ENCODE measurements at places on chromosomes 5 and 9.
A peak's percentile ranks its signal among the peaks of the same experiment; 100 is the strongest.

DNA sequence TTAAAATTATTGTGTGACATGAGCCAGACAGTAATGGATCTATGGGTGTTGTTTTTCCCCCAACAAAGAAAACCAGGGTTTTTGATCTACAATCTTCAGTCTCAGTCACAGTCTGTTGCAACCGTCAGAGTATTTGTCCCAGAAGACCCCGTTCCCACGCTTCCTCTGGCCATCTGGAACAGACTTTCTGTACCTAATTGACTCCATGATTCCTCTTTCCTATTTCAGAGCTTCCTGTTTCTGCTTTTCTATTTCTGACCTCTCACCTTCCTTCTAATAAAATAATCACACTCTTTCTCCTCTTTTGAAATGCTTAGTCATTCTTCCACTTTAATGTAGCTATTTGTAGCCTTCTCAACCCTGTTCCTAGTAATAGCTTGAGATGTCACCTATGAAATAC, 1044.8 kb downstream of the DTWD2 start:
- DNase-seq, result no peak

- no peak for DNase-seq
These were observed 66.8 kb upstream of the FCN2 start for GRCh38 chr9:134813841-134814240.

DNA sequence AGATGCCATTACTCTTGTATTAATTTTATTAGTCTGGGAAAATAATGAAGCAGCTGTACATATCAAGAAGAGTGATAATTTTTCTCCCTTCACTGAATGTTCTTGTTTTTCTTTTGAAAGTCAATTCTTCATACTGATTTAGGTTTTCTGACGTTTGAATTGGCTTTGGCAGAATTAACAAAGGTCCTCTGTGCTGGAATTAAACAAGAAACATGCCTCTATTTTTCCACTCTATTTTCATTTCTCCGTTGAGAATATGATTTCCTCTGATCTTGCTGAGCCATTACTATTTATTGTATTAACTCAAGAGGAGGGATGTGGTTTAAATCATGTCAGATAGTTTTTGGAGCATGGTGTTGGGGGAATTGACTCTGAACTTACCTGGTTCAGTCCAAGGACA, 42.3 kb downstream of the ANKDD1B start:
- no peak for DNase-seq

DNA sequence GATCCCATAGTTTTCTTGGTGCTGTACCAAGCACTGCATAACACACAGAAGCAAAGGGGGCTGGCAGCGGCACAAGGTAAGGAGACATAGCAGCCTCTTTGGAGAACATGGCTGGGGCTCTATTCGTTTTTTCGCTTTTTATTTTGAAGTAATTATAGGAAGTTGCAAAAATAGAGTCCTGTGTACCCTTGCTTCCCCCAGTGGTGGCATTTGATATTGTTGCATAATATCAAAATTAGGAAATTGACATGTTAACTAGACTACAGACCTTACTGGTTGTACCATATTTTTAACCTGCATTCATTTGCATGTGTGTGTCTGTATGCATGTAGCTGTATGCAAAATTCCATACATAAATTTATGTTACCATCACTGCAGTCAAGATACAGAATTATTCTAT, 6.6 kb upstream of the UBQLN1 start:
- DNase-seq, result peak; percentile 78

DNA sequence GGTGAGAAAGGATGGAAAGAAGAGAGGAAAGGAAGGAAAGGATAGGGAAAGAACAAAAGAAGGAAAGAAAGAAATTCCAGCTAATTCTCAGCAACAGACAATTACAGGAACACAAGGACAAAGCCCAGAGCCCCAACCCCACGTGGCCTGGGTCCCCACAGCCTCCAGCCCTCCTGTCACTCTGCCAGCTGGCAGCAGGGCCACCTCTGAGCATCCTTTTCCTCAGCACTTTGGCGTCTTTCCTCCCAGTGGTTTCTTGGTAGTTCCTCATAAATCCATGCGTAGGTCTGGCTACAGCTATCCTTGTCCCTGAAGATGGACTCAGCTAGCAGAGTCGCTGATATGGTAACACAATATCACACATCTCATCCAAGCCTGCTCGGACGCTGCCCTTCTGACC, 28.3 kb downstream of the ADAMTS2 start:
- DNase-seq, result no peak

DNA sequence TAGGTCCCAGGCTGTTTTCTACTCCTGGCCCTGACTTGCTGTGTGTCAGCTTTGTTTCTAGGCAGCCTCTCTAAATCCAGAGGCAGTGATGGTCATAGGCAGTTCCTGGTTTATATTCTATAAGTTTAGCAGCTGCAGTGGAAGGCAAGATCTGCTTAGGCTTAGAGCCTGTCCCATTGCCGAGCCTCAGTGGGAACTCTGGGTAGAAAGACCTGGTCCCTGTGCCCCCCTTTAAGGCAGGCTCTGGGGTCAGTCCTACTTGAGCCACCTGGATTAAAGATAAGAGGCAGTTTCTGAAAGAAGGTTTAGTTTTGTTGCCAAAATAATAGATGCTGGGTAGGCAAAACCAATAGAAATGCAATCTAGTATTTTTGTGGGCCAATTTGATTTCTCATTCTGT, 13.6 kb downstream of the MCCC2 start:
- no peak for DNase-seq

DNA sequence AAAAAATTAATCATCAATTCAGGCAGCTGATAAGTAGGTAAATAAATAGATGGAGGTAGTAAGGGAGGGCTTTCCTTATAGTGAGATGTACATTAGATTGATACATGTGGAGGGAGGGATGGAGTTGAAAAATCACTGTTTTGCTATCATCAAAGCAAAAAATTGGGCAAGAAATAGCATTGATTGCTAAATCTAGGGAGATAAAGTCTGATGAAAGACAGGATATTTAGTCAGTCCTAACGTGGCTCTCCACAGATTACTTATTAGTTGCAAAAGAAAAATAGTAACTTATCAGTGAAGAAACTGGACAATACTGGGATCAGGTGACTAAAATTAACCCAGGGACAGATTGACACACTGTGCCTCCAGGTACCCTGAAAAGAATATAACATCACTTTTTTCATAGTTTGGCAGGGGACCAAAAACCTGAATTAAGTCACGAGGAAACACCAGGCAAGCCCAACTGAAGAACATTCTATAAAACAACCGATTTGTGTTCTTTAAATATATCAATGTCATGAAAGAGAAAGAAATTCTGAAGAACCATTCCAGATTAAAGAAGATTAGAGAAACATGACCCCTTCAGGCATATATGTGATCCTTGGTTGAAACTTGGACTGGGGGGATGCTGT, 27.1 kb upstream of the GOLPH3 start:
- peak; percentile 44 for DNase-seq

DNA sequence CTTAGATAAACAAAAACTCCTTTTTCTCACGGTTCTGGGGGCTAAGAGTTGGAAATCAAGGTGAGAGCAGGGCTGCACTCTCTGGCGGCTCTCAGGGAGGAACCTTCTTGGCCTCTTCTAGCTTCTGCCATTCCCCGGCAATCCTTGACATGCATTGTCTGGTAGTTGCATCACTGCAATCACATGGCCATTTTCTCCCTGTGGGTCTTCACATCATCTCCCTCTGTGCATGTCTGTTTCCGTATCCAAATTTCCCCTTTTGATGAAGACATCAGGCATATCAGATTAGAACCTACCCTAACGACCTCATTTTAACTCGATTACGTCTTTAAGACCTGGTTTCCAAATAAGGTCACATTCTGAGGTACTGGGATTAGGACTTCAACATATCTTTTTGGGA, 129.2 kb upstream of the MAN2A1 start:
- DNase-seq, result no peak

- DNase-seq, result no peak
These were observed 60.3 kb downstream of the RICTOR start for GRCh38 chr5:39013938-39014337.

DNA sequence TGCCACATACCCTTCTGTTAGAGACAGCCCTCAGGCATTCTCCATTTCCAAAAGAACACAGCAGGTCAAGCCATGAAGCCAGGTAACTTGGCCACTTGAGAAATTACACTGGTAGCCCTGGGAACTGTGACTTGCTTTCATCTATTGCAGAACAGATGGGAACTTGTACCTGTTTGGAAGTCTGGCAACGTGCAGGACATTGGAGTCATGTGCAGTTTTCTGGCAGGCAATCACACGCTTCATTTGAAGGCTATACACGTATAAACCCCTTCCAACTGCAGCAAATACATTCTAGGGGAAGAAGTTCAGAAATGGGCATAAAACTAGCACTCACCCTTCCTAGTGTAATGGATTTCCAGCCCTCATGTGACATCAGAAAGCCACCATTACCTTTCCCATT, 54.0 kb downstream of the WDR41 start:
- no peak for DNase-seq

- peak; percentile 13 for DNase-seq
These were observed 86.5 kb downstream of the SREK1 start for GRCh38 chr5:66230551-66230950.

DNA sequence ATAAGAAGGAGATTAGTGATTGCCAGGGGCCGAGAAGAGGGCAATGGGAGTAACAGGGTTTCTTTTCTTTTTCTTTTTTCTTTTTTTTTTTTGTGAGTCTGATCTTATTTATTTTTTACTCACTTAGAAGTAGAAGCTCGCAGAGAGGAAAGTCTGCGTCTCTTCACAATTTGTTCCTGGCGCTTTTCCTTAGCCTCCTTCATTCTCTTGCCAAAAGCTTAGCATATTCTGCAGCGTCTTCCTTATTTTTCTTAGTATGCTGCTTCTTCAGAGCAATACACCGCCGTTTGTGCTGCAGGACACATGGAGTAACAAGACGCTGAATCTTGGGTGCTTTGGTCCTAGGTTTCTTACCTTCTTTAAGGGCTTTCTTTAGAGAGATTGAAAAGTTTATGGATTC, 30.3 kb upstream of the DENND4C start:
- no peak for DNase-seq

GRCh38 chr9:35652829-35653209, 2.1 kb upstream of the SIT1 start:
- no peak for DNase-seq

DNA sequence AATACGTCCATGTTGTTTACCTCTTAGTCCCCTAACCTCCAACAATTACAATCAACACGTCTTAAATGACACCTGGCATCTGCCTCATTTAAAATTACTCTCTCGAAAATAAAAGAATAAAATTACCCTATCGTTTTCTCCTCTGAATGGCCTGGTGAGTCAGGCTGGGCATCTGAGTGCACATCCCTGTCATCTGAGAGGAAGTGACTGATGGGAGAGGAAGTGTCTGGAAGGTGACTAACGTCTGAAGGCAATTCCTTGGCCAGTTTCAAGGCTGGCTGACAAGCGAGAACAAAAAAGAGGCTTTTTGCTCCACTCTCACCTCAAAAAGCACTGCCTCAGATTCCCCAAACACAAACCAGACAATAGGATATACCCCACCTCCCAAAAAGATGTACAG, 57.7 kb downstream of the MAPKAP1 start:
- peak; percentile 52 for DNase-seq

DNA sequence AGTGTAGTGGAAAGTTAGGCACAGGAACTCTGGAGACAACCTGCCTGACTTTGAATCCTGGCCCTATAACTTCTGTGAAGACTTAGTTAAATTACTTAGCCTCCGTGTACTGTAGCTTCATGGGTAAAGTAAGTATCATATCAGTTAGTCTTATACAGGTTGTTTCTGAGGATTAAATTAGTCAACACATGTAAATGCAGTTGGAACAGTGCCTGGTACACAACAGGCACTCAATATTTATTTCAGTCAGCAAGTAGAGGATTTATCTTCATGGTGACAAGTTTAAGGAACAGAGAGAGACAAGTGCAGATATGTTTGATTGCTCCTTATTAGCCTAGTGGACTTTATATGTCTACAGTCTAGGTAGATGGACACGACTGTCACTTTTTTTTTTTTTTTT, 2.7 kb downstream of the TSLP start:
- DNase-seq, result no peak

DNA sequence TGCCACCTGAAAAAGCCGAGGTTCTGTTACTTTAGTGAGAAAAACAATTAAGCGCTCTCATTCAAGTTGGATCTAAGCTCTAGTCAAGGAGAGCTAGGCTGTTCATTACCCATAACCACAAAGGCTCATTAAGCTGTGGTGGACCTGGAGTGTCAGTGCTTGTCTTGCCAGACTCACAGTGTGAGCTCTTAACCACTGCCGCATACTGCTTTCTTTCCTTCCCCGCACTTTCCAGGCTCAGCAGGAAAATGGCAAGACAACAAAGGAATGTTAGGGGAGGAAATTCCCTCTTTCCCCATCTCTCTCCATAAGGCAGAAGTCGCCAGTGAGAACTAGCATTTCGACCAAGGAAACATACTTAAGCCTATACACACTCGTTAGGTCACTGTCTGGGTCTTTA, 467.3 kb downstream of the ENC1 start:
- DNase-seq, result no peak

GRCh38 chr5:143636931-143637528, 174.9 kb upstream of the HMHB1 start:
- no peak for DNase-seq

DNA sequence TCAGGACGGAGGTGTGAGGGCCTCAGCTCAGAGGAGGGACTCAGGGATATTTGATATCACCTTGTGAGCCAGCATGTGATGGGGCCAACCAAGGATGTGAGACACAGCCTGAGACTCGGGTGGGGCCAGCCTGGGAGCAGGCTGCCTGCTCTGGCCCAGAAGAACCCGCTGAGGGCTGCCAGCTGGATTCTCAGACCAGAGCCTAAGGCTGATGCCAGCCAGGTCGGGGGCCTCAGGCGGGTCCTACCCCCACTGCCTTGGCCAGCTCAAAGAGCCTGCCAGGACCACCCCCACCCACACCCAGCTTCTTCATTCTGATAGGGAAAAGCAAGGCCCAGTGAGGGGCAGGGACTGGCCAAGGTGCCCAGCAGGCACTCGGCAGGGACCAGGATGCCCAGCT, 20.3 kb upstream of the DUSP1 start:
- no peak for DNase-seq

DNA sequence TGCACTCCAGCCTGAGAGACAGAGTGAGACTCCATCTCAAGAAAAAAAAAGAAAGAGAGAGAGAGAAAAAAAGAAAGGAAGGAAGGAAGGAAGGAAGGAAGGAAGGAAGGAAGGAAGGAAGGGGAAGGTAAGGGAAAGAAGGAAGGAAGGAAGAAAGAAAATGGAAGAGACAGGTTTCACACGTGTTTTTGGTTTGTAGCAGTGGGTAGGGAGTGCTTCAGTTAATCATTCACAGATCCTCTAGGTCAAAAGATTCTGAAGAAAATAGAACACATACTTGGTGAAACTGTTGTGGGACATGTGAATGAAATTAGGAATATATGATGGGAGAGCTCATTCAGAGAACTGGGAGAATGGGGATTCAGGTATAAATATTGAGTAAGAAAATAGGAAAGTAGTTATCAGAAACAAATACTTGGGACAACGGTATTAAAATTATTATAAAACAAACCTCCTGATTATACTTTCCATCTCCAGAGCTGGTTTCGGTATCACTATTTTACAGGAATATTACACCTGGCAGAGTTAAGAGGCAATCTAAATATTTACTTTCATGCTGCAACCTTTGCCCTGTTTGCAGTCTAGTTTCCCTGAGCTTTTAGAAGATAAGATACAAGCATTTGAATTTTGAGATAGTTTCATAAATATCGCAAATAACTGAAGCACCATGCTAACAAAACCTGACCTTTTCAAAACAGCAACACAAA, 37.2 kb downstream of the MARVELD2 start:
- no peak for DNase-seq

- no peak for DNase-seq
These were observed 39.7 kb downstream of the SLC1A3 start for GRCh38 chr5:36646100-36646499.
